ENCODE measurements at places on chromosomes 6 and 20. TPM values are rescaled to one million over a fixed set of nuclear protein-coding genes. Genes with fewer than 3 reads are reported as not detected.

DNA sequence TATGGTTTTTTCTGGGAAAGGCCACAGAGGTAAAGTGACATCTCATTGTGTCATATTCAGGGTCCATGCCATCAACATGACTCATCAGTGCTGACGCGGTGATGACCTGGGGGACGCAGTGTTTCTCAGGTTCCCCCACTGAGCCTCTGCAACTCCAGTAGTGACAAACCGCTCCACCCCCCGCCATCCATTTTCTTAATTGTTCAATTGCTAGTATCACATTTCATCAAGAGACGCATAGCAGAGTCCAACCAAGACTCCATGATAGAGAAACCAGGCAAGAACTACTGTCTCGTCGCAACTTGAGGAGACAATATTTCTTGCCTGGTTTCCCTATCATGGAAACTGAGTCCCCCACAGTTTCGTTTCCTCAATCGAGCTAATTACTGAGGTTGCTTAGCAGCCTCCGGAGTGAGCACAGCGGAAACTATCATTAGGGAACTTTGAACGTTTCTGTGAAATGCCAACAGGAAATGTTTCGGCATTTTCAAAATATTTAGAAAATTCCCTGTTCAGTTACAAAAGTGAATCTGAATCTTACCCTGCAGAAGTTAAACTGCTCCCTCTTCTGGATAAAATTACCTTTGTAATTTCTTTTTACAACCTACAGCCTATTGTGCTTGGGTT lies 12.2 kb upstream of the SERPINB1 start:
- peak; percentile 86 for DNase-seq

- no peak for DNase-seq
Observed at GRCh38 chr20:57268399-57269076, 2.1 kb upstream of the BMP7 start.

DNA sequence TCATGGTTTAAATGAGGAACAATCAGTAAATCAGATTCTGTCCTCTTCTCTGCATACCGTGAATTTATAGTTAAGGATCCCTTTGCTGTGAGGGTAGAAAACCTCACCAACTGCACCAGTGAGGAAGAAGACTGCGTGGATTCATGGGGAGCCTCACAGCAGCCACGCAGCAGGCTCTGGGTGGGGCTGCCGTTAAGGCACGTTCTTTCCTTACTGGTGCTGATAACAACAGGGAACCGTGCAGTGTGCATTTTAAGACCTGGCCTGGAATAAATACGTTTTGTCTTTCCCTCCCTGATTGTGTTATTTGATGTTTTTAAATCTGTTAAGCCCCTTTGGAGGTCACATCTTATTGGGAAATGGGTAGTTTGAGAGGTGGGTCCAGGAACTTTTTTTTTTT lies 17.6 kb upstream of the MYLK2 start:
- DNase-seq: no peak

DNA sequence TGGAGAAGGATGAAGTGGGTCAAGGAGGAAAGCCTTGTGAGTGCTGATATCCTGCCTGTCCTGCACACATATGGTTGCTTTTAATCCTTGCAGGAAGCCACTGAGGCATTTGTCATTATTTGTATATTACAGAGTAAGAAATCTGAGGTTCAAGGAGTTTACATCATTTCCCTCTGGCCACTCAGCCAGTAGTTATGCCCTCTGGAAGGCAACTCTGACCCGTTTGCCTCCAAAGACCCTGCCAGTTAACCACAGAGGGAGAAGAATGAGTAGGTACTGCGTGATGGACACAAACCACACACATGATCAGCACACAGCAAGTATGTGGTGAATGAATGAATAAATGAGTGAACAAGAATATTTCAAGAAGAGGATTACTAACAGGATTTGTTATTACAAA lies 7.9 kb upstream of the FAM210B start:
- DNase-seq: no peak

DNA sequence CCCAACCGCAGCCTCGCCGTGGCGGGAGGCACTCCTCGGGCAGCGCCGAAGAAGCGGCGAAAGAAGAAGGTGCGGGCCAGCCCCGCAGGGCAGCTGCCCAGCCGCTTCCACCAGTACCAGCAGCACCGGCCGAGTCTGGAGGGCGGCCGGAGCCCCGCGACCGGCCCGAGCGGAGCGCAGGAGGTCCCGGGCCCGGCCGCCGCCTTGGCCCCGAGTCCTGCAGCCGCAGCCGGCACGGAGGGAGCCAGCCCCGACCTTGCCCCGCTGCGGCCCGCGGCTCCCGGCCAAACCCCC lies 525 bp downstream of the PNRC1 start:
- DNase-seq: no peak

DNA sequence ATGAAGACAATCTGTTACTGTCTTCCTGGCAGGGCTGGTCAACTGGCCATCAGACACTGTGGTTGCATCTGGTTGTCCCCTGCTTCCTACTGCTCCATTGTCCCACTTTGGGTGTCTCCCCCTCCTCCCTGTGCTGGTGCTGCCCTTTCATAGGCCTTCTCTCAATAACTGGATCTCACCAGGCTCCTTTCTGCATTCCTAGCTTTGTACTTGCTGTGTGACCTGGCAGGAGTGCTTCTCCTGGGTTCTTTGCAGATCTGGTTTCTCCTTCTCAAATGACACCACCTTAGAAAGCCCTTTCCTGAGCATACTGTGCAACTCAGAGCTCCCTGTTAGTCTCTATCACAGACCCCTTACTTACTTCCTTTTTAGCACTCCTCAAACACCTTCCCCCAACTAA lies 223.0 kb downstream of the BCKDHB start:
- DNase-seq: no peak

DNA sequence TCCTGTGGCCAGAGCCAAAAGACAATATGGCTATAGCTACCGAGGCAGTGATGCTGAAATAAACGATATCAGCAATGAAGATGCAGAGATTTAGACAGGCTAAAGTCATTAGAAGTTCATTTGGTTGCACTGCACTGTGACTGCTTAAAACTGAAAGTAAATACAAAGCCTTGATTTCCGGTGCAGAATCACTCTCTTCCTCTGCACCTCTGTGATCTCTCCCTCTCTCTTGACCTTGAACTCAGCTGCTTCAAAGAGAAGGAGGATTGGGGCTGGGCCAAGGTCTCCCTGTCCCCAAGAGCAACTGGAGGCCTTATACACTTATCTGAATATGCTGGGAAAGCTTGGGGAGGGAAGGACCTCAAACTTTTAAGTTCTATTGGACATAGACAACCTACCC lies 34.6 kb upstream of the SPACA1 start:
- no peak for DNase-seq

DNA sequence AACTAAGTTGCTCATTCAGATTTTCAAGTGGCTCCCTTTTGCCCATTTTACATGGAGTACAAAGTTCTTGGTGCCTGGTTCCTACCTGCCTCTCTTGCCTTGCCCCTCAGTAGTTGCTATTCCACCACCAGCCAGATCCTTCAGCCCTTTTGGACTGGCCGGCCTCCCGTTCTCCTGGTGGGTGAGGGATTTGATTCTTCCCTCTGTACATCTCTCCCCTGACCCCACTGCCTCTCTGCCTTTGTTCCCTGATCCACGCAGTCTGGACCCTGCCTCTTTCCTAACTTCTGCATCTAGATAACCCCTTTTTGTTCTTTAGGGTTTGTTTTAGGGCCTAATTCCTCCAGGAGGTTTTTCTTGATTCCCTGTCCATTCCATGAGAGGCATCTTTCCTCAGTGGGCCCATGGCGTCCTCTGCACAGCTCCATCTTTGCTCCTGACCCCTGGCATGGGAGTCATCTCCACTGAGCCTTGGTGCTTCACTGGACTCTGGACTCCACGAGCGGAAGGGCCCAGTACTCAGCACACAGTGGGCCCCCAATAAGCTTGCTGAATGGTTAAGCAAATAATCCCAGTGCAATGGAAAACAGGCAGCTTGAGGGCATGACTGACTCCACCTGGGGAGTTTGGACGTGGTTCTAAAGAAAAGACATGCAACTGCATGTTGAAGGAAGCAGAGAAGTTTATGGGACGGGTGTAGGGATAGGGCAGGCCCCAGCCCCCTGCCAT lies 309.3 kb upstream of the SUPT3H start:
- DNase-seq: no peak

FAM83C gene
- not detected for polyA plus RNA-seq

RFX6 gene
- not detected for polyA plus RNA-seq

PEX3 gene
- polyA plus RNA-seq: 31.7 TPM

NNAT gene
- polyA plus RNA-seq: not detected

PRR18 gene
- not detected for polyA plus RNA-seq

GLP1R gene
- 0.13 TPM for polyA plus RNA-seq

CLPSL1 gene
- not detected for polyA plus RNA-seq
